Stimulated activated CD8-positive, alpha-beta memory T cell treated with anti-CD3 and anti-CD28 coated beads, Interleukin-15, amount 100 ng/mL, for 48 hours (primary cell): ENCODE measurements at places on chromosomes 7 and 10.

DNA sequence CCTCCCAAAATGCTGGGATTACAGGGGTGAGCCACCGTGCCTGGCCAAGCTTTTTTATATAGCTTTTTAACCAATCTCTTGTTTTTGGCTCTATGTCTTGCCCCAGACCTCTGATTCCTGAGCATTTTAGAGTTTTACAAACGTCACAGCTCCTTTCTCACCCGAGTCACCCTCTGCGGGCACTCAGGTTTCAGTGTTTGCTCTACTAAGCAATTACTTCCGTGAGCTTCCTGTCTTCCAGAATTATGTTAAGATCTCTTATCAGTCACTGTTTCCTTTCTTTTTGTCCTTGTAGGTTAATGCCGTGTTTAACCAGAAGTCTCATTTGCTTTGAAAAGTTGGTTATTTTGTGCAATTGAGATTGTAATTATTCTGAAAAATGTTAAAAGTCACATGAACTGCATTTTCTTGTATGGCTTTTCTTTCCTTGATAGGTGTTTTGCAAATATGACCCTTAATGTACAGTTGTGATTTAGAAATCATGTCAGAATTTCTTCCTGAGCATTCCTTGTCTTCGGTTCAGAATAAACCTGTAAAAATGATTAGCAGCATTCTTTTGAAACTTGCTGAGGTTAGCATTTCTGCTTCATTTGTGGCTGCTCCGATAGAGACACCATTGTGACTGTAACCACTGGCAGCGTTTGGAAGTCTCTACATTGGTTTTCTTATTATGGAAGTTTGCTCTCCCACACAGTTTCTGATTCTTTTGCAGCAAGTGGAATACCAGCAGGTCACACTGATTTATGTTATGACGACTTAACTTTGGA, 4.5 kb upstream of the HKDC1 start:
- no peak for DNase-seq

- no peak for DNase-seq
Measured at GRCh38 chr10:43238462-43238861, 28.4 kb downstream of the RASGEF1A start.

- no peak for DNase-seq
Measured at GRCh38 chr7:149854611-149855360, 16.6 kb downstream of the ZNF862 start.

DNA sequence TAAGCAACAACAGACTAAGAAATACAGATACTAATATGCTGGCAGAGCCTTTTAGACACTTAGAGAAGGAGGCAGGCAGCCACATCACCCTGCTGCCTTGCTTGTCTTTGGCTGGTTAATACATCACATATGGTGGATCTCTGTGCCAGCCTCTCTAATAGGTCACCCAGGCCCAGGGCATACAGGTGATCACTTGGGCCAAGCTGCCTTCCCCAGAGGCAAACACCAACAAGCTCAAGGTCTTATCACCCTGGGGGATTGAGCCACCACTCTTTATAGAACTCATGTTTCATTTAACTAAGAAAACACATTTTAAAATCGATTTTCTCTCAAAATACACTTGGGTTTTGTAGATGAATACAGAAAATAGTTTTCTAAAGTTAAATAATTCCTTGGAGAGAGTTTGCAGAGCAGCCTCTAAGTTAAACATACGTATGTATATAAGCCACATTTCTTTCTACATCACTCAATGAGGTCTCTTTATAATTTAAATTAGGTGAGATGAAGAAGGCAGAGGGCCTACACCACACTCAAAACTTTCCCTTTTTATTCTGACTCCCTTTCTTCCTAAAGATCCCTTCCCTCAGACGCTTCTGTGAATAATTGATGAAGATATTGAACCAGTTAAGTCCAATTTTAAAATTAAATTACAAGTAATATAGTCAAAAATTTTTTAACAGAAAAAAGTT, 556.8 kb upstream of the GHITM start:
- no peak for DNase-seq

DNA sequence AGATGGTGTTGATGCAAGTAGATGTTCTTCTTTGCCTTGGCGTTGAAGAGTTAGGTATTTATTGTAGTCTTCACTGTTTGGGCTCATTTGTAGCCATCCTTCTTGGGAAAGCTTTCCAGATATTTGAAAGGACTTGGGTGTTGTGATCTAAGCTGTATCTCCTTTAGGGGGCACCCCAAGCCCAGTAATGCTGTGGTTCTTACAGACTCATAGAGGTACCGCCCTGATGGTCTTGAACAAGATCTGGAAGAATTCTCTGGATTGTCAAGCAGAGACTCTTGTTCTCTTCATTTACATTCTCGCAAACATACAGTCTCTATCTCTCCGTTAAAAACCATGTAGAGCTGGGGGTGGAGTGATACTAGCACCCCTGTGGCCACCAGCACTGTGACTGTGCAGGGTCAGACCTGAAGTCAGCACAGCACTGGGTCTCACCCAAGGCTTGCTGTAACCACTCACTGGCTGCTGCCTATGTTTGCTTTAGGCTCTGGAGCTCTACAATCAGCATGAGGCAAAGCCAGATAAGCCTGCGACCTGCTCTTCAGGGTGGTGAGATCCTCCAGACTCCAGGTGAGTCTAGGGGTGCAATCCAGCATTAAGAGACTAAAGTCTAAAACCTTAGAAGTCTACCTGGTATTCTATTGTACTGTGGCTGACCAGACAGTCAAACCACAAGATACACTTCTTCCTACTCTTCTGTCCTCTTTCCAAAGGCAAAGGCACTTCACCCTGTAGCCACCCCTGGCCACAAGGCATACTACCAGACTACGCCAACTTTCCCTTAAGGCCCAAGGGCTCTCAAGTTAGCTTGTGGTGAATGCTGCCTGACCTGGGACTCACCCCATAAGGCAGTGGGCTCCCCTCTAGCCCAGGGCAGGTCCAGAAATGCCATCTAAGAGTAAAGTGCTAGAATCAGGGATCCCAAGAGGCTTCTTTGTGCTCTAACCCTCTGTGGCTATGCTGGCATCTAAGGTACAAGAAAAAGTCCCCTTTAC, 209.7 kb upstream of the TMEM196 start:
- DNase-seq, result no peak

DNA sequence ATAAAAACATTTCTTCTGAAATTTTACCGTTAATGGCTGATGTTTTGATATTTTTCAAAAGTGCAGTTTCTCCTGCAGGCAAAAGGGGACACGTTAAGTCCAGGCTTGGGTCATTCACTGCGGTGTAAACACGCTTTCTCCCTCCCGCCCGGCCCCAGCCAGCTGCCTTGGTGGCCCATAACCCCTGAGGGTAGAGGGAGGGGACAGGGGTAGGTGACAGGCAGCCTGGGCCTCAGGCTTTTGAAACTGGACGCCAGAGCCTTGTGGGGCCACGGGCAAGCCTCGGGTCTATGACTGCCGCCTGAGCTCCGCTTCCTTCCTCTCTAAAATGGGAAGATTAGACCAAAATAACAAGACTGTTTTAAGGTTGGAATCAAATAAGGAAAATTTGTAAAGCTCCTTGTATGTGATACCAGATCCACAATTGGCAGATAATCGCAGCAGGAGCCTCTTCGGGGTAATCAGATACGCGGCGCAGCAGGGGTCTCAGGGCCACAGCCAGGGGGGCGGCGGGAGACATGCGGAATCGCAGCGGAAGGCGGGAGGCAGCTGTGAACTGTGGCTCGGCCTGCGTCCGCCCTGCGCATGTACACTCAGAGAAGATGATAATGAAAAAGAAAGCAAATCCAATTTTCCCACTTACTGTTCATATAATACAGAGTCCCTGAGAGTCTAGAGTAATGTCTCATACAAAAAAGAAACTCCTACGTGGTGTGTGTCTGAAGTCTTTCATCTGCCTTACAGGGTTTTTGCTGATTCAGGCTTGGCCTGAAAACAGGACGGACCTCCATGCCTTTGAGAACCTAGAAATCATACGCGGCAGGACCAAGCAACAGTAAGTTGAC, 138.3 kb downstream of the EGFR start:
- no peak for DNase-seq

- DNase-seq, result no peak
Measured at GRCh38 chr7:134954197-134955082, 31.9 kb upstream of the AGBL3 start.

GRCh38 chr7:2362385-2363088, 7.9 kb downstream of the EIF3B start:
- DNase-seq, result no peak

DNA sequence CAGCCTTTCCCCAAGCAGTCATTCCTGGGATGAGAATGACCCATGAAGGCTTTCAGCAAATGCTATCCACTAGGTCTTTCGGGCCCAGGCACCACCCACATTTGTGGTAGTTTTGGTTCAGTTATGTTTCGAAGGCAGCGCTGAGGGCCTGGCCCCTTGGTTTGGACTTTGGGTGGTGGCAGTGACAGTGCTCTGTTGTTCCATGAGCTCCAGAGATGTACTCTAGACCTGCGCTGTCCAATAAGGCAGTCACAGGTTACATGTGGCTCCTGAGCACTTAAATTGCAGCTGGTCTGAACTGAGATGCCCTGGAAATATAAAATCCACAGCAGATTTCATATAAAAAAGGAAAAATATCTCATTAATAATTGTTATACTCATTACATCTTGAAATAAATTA, 209.6 kb downstream of the CCSER2 start:
- DNase-seq, result no peak

DNA sequence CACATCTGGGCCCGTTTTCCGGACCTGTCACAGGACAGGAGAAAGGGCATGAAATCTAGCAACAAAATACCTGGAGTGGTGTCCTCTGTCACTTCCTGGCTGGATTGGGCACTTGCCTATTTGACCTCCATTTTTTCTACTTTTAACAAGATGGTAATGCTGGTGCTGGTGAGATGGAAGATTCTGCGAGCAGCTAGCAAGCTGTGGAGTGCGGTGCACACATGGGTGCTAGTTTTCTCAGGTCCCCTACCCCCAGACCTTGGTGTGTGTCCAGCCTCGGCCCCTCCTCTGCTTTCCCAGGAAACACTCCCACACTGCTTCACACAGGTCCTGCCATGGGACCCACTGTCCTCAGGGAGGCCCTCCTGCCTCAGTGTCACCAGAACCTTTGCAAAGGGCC, 87.7 kb downstream of the WDR11 start:
- no peak for DNase-seq

- DNase-seq, result no peak
Measured at GRCh38 chr10:21516242-21517131, 9.0 kb downstream of the SKIDA1 start.

- DNase-seq, result no peak
Measured at GRCh38 chr7:42237811-42238541, 967 bp upstream of the GLI3 start.

DNA sequence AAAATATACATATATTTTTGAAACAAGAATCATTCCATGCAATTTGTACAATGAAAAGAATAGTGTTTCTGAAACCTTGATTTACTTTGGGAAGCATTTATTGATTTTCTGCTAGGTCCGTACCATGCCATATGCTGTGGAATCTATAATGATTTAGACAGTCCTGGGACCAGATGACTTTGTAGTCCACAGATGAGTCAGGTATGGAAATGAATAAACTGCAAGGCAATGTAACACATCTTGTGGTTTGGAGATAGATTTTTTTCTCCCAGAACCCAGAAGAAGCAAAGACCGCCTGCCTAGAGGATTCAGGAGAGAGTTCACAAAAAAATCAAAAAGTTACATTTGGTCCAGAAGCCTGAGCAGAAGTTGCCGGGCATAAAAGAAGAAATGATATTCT, 190.4 kb downstream of the GPR37 start:
- DNase-seq, result no peak

DNA sequence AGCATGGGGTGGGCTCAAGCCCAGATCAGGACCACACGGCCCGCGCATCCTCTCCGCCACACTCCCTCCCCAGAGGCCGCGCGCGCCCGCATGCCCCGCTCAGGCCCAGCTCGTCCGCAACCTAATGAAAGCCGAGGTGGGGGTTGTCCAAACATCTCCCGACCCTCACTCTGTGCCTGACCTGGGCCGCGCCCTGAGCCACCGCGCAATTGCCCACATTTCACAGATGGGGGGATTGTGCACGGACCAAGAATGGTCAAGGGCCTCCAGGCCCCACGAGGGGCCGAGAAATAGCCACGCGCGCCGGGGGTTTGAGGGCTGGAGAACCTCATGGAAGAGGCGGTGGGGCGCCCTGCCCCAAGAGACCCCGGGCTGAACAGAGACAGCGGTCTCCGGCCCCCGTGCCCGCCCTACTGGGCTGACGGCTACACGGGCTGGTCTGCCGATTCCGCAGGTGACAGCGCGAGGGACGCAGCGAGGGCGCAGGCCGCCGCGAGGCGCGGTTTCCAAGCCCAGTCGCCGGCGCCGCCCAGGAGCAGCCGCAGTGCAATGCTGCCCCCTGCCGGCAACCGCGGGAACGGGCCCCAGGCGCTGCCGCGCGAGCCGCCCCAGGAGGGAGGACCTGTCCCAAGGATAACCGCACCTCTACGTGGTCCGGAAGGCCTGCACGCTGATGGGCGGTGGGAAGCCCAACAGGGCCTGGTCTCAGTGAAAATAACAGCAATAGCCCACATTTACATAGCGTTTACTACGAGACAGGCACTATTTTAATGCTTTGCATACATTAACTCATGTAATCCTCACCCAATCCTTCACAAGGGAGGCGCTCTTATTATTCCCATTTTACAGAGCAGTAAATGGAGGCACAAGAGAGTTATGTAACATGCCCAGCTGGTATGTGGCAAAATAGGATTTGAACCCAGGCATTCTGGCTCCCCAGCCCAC, 10.5 kb upstream of the GRID1 start:
- DNase-seq, result peak; percentile 73

DNA sequence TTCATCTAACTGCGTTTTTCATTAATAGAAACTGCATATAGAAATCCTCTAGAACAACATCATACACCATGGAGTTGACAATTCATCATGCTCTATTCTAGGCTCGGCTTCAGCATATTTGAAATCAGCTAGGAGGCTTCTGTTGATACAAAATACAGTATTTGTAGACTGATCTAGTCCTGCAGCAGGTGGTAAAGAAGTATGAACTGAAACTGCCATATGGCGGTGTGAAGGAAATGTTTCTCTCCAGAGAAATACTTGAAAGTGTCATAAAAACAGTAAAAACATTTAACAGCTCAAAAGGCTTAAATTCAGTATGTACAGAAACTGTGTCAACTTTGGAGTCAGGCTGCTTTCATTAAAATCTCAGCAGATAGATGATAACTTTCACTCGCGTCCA, 32.0 kb upstream of the MYO3A start:
- DNase-seq, result no peak

GRCh38 chr10:106680061-106680460, 484.4 kb downstream of the SORCS1 start:
- no peak for DNase-seq

DNA sequence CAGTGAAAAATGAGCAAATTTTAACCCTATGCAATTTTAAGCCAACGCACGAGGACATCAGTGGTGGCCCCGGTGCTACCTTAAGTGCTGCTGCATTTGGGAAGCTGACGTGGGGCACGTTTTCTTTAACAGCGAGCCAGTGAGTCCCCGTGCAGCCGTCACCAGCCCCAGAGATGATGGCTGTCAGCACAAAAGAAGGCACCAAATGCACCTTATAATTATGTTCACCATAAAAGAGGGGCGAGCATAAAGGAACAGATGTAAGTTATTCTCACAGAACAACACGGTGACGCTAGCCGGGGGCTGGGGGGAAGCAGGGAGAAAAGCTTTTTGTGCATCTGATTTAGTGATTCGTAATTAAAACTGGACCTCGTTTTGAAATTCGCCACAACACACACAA, 260.1 kb downstream of the DNAJB6 start:
- DNase-seq, result no peak

- DNase-seq, result no peak
Measured at GRCh38 chr10:113493882-113494301, 59.0 kb upstream of the HABP2 start.
